ENCODE measurements at places on chromosomes 1 and 21.
A peak's percentile ranks its signal among the peaks of the same experiment; 100 is the strongest.

DNA sequence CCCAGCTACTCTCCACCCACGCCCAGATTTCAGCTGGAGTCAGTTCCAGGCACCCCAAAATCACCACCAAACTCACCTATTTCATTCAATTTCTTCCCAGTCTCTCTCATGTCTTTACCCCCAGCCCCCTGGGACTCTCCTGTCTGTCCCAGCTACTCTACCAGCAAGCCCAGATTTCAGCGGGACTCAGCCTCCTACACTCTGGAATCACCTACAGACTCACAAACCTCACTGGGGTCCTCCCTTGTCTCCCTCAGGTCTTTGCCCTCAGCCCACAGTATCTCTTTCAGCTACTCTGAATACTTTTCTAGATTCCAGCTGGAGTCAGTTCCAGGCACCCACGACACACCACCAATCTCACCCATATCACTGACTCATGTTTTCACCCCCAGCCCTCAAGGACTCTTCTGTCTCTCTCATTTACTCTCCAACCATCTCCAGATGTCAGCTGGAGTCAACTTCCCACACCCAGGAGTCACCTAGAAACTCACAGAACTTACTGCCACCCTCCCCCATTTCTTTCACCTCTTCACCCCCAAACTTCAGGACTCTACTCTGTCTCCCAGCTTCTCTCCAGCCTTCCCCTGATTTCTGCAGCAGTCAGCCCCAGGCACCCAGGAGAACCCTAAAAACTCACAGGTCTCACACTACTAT, 1529.3 kb upstream of the TPTE start:
- DNase-seq: no peak

DNA sequence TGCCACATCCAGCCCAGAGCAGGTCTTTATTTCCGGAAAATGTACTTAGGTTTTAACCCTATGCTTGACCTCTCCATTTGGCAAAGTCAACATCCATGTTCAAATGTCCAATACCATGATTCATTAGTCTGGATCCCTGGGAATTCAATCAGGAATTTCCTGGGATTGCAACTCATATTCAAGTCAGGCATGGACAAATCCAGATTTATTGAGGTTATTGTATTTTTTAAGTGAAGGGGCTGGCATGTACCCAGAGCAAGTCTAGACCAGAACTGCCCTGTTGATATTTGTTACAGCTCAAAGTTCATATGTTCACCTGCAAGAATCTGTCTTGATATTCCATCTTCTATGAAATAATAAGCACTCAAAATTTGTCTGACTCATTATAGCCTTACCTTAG, 521.1 kb downstream of the ADGRL2 start:
- DNase-seq: no peak

GRCh38 chr21:31862078-31862477, 10.7 kb upstream of the HUNK start:
- DNase-seq: no peak

GRCh38 chr1:6917067-6917466, 131.8 kb downstream of the CAMTA1 start:
- DNase-seq: no peak

DNA sequence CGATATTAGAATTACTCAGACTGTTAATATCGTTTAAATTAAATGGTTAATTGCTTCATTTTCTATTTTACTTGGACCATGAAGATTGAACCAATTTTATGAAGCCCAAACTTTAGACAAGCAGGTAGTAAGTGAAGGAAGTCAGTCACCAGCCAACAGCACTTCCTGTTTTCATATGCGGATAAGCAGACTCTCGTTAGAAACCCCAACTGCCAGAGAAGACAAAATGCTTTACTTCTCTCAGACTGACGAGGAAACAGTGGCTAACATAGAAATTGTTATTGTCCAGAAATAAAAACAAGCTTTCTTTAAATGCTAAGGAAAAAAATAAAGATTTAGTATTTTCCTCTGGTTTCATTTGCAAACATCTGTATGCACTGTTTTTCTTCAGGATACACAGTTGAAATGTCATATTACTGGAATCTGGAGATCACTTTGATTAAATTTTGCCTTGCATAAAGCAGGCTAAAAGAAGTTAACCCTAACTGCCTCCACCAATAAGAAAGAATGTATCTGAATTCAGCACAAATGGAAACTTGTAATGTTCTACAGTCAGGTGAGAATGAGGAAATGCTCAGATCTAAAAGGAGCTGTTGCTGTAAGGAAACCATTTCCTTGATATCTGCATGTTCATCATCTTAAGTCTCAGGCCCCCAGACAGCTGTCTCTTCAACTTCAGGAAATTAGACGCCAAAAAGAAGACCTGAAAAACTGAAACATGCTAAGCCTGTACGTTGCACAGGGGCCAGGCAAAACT, 129.8 kb upstream of the SAMSN1 start:
- DNase-seq: no peak

- DNase-seq: no peak
Measured at GRCh38 chr1:44267438-44267837, 54.2 kb downstream of the DMAP1 start.

DNA sequence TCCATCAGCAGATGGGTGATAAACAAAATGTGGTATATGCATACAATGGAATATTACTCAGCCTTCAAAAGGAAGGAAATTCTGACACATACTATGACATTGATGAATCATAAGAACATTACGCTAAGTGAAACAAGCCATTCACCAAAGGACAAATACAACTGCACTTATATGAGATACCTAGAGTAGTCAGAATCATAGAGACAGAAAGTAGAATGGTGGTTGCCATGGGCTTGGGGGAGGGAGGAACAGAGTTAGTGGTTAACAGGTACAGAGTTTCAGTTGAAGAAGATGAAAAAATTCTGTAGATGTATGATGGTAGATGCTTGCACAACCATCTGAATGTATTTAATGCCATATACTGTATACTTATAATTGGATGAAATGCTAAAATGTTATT, 39.1 kb upstream of the KCNK2 start:
- DNase-seq: no peak

GRCh38 chr1:108828074-108828961, 28.6 kb downstream of the AKNAD1 start:
- DNase-seq: peak; percentile 80

GRCh38 chr1:24252185-24252780, 65.2 kb upstream of the IFNLR1 start:
- DNase-seq: no peak

DNA sequence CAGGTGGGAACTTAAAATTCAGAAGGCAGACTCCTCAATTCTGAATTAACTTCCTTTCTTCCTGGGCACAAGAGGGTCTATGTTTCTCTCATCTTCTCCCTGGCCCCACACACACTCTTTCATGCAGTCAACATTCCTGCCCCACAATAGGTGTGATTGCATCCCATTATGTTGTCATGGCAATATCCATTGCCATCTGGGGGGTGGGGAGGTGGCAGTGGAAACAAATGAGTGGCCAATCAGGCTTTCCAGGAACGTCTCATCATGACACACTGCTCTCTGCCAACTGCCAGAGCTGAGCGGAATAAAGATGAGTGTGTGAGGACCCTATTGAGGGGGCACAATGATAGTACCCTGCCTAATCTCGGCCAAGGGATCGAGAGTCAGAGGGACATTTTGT, 80.4 kb downstream of the KCND3 start:
- DNase-seq: no peak

DNA sequence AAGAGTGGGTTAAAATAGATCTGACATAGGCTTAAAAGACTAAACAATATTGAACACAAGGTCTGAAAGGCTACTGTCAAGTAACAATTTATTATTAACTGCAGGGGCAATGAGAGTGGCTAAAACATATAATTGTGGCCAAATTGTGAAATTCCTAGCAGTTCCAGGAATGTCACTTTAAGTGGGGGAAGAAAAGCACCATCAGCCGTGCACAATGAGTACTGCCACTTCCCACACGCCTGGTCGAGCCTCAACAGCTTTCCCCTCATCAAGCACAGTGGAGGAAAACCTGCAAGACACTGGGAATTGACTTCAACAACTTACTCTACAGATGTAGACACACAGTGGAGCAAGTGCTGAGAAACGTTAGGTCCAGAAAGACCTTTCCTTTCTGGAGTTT, 16.4 kb downstream of the TFB2M start:
- DNase-seq: no peak

GRCh38 chr1:225750420-225750819, 27.2 kb upstream of the SRP9 start:
- no peak for DNase-seq

DNA sequence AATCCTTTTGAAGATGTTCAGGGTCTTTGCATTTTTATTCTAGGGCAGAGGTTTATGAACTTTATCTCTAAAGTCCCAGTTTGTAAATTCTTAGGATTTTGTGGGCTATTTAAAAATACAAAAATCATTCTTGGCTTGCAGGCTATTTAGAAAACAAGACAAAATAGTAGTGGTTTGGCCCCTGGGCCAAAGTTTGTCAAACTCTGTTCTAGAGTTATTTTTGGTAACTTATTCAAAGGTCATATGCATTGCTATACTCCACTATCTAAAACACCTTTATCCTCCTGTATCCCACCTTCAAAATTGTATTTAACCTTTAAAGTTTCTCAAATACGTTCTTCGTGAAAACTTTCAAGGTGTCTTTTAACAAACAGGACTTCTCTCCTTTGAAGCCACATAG, 75.5 kb upstream of the LRRC53 start:
- no peak for DNase-seq

DNA sequence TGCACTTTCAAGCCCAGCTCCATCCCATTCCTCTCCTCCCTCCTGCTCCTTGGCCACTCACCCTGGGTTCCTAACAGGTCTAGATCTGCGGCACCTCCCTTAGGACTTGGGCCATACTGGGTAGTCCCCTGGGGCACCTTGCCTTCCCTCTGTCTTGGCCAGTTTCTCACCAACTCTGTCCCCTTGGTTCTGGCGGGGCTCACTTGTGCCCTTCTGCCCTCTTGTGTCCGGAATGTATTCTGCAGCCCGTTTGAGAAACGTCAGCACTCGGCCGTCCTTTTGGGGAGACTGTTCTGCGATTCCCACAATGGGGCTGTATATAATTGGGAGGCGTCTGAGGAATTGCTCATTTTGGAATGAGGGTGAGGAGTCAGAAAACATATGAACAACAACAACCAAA, 162.4 kb downstream of the ZSCAN20 start:
- no peak for DNase-seq

GRCh38 chr1:203867802-203868201, 6.4 kb downstream of the SNRPE start:
- no peak for DNase-seq

- DNase-seq: peak; percentile 36
Measured at GRCh38 chr1:211327346-211327921, 801 bp downstream of the TRAF5 start.

DNA sequence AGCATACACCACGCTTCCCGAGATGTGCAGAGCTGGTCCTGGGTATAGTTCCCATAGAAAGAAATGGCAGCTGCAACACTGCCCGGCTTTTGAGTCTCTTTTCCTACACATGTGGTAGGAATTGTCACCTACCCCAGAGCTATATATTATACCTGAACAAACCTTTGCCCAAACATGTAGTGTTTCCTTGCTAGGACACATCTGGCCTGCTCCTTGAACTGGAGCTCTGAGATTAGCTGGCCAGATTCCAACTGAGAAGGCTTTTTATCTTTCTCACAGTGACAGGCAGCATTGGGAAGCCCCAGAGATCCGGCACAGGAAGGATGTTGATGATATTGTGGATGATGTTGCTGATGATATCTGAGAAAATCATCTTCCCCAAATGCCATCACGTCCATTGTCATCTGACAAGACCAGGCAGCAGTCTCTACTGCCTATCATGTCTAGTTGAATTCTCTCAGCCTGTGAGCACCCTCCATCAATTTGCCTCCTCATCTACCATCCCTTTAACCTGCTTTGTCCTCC, 115.0 kb upstream of the SMYD2 start:
- DNase-seq: no peak

- DNase-seq: no peak
Measured at GRCh38 chr1:207603777-207604176, 41.2 kb upstream of the CR1L start.

- no peak for DNase-seq
Measured at GRCh38 chr1:238384381-238384780, 493.7 kb upstream of the ZP4 start.

All from ovary (tissue), 10 donors.